ENCODE measurements at places on chromosomes 1 and 21.

DNA sequence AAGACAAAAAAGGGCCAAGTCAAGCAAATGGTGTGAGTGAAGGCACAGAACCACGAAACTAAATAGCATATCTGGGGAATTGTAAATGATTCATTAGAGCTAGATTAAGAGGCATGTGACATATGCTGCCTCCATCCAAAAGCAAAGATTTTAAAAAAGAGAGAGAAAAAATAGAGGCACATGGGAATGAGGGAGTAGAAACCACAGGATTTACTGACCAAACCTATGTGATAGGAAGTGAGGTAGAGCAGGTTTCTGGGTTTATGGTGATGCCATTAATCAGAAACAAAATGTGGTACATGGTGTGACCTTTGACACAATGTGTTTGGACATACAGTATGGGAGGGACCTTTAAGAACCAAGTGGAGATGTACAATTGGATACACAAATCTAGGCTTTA lies 13.6 kb downstream of the C1orf52 start:
- no peak for DNase-seq

GRCh38 chr1:57064379-57065140 lies 98.7 kb upstream of the C8B start:
- no peak for DNase-seq

DNA sequence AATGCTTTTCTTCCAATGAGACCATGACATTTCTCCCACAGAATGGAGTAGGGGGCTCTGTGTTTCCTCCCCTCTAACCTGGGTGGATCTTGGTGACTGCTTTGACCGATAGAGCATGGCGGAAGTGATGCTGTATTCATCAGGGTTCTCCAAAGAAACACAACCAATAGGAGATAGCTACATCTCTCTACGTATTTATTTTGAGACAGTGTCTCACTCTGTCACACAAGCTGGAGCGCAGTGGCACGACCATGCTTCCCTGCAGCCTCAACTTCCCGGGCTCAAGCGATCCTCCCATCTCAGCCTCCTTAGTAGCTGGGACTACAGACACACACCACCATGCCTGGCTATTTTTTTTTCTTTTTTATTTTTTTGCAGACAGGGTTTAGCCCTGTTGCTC lies 29.5 kb upstream of the HNRNPU start:
- DNase-seq, result no peak

- no peak for DNase-seq
These were observed 36.2 kb downstream of the UBE2G2 start for GRCh38 chr21:44765231-44766013.

- DNase-seq, result no peak
These were observed 738 bp upstream of the KCNA2 start for GRCh38 chr1:110606657-110607535.

DNA sequence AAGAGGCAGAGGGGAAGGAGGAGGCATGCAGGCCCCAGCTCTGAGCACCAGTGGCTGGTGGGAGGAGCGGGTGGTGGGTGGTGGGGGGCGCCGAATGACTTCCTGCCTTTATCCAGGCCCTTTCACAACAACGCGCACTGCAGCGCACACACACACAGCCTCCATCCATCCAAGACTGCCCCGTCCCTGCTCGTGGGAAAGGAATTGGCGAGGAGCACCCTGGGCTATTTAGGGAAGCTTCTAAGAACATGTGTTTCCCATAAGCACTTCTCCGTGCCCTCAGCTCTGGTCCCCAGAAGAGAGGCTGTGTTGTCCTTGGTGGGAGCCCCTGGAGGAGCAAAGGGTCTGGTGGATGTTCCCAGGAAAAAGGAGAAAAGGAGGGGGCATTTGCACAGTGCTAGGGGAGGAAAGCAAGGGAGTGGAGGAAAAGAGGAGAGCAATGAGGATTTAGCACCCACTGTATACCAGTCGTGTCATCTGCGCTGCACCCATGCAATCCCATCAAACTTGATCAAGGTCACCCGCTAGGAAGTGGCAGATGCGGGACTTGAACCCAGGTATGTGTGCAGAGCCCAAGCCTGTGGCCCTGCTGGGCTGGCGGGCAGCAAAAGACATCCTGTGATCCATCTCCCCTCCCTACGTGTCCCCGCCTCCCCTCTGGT lies 28.1 kb downstream of the EPHA2 start:
- DNase-seq, result no peak

- no peak for DNase-seq
These were observed 603.8 kb downstream of the PTPRC start for GRCh38 chr1:199242601-199243000.

- no peak for DNase-seq
These were observed 14.6 kb upstream of the LGALS8 start for GRCh38 chr1:236509203-236509602.

- DNase-seq, result no peak
These were observed 14.8 kb downstream of the LRRC41 start for GRCh38 chr1:46288485-46289133.

GRCh38 chr1:5950201-5950895 lies 41.9 kb downstream of the NPHP4 start:
- DNase-seq, result no peak

GRCh38 chr1:159077120-159077961 lies 775 bp upstream of the AIM2 start:
- peak; percentile 74 for DNase-seq

DNA sequence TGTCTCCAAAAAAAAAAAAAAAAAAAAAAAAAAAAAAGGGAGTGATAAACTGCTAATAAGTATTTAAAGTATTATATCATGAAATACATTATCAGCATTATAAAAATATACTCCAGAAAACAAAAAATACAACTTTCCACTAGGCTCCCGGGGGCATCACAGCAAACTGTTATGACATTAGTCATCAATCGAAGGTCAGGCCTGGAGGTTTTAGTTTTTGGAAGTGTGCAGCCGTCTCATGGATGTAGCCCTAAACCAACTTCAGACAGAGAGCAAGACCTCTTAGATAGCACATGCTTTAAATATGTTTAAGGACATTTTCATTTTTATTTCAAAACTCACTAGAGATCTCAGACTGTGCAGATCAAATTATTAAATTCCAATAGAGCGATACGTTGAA lies 106.3 kb downstream of the RERE start:
- DNase-seq, result no peak

GRCh38 chr21:42651515-42652401 lies 1.7 kb upstream of the PDE9A start:
- no peak for DNase-seq
